ENCODE measurements at places on chromosomes 2 and 18.

DNA sequence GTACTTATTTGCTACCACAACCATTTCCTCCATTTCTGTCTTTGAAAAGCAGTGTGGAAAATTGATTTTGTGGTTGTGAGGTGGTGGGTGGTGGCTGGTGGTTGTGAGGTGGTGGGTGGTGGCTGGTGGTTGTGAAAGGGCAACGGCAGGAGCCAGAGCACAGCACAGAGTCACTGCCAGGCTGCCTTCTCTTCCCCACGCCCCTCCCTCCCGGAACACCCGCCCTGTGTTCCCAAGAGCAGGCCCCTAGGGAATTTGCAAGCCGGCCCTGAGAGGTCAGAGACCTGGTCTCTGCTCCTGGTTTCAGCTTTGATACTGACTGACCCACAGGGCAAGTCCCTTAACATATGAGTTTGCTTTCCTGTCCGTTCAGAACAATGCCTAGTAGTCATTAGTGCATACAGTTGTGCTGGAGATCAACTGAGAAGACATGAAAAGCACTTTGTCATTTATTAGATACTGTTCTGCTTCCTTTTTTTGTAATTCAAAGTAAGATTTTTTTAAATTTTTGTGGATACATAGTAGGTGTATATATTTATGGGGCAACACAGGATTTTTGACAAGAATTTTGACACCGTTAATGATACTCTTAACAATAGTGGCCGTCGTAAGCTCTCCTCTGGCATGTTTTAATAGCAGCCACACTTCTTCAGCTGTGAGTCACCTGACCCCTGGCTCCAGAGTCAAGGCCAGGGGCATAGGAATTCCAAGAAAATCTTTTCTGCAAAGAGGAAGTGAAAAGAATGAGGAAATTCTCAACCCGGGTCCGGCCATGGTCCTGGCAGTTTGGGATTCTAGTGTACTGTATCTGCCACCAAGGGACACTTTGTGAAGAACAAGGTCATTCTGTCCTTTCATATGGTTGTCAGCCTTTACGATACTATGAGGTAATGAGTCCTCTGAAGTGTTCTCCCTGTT lies 53.2 kb downstream of the ITGA6 start:
- DNase-seq, result no peak

DNA sequence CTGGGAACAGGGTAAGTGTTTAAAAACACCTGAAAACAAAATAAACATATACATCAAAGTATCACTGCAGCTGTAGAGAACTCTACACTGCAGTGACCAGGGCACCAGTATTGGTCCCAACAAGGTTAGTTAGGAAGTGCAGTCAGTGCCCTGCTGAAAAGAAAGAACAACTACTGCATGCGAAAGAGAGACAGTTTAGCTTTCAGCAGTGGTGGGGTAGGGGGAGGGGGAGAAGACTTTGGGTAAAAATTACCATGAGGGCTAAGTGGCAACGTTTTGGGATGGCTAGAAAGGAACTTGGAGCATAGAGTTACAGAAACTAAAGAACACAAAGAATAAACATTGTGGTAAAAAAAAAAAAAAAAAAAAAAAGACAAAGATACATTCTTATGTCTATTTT lies 112.1 kb downstream of the UPP2 start:
- no peak for DNase-seq

DNA sequence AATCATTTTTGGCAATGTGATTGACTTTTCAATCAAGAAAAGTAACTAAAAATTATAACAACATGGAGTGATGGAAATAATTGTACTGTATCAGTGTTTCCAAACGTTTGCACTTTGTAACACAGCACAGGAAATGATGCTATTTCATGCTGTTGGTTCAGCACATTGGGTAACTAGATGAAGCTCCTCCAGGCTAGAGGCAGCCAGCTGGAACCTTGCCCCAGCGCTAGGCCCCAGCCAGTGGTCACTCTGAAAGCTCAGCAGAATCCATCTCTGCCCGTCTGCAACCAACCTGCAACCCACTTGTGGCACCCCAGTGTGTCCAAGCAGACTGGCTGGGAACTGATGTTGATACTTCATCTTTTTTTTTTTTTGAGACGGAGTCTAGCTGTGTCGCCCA lies 15.3 kb downstream of the UNC50 start:
- DNase-seq, result no peak

- DNase-seq, result no peak
These were observed 130.0 kb downstream of the MBD2 start for GRCh38 chr18:54094474-54094873.

DNA sequence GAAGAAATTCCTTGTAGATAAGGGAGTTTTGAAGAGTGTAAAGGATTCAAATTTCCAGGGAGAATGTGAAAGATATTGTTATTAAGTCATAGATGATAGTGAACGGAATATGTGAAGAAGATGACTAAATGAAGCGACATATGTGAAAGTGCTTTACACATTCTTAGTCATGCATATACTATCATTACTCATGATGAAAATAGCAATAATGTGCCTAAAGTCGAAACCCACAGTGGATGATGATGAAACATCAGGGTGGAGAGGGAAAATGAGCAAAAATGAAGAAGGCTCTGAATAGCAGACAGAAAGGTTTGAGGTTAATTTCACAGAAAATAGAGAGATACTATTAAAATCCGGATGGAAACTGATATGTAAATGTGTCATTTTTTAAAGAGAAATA lies 1237.1 kb downstream of the LRP1B start:
- no peak for DNase-seq

DNA sequence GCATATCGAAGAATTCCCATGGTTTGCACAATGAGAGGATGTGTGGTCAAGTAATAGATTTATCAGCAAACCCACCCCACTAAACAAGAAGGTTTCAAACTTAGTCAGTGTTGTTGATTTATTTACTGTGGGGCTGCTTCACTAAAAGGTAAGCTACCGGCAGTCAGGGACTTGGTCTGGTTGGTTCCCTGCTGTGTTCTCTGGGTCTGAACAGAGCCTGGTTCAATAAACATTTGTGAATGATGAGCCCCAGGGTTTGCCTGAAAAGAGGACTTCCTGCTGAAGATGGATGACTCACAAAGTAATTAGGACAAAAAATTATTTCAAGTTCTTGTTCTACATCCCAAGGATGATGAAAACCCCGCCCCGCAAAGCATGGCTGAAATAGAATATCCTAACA lies 108.3 kb downstream of the SPP2 start:
- no peak for DNase-seq

DNA sequence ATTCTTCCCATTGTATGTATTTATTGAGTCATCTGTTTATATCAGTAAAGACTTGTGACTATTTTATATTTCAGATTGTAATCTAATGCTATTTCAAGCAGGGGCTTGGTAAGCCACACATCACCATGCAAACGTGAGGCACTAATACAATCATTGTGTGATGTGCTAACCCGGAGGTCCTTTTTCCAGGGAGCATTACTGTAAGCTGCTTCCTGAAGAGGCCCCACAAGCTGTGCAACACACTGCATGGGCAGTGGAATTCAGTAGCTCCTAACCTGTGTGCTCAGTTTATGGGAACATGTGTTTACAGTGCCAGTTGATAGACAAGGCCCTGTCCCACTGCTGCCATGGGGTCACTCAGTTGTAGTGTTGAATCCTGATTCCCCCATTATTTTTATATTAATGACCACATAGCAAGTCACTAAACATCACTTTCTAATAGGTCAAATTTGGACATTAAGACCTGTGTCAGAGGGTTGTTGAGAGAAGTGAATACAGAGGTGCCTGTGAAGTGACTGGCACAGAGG lies 162.9 kb downstream of the FHOD3 start:
- DNase-seq, result no peak

GRCh38 chr2:120323807-120324399 lies 22.0 kb upstream of the INHBB start:
- no peak for DNase-seq

GRCh38 chr2:149931486-149931885 lies 343.9 kb upstream of the MMADHC start:
- no peak for DNase-seq

DNA sequence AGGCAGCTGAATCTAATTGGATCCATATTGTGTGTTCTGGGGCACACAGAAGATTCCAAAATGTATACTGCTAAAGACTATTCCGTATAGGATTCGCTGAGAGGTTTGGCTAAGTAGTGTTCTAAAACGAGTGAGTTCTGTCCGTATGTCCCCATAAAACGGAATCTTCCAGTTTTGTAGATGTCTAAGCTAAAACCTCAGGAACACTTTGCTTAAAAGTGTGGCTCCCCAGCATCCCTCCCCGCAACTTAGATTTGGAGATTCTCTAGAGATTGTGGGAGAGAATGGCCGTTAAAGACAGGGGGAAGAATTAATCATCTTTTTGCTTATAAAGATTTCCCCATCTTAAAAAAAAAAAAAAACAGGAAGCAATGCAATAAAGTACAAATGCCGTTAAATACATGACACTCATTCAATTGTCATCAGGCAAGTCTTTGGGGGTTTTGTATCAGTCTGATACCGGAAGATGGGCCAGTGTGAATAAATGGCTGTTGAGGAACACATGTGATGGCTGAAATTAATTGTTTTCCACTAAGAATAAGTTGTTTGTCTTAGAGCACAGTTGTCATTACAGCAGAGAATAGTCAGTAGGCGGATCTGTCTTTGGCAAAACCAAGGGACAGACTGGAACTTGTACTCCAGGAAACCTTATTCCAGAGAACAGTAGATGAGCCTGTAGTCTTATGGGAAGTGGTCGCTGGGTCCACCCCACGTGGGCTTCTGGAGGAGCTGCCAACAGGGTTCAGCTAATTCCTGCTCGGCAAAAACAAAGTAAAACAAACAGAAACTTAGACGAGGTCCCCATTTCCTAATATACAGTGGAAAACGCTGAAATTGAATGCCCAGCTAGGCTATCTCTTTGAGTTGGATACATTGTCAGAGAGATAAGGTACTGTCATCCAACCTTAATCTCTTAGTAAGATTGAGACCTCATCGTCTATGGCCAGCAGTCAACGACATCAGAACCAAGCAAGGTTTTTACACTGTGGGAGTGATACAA lies 1.7 kb downstream of the EMILIN2 start:
- no peak for DNase-seq

- DNase-seq, result no peak
These were observed 39.4 kb upstream of the RND3 start for GRCh38 chr2:150526827-150527226.

GRCh38 chr2:10519394-10519740 lies 71.2 kb upstream of the ODC1 start:
- no peak for DNase-seq

- no peak for DNase-seq
These were observed 964.7 kb upstream of the ZEB2 start for GRCh38 chr2:145484448-145485097.

DNA sequence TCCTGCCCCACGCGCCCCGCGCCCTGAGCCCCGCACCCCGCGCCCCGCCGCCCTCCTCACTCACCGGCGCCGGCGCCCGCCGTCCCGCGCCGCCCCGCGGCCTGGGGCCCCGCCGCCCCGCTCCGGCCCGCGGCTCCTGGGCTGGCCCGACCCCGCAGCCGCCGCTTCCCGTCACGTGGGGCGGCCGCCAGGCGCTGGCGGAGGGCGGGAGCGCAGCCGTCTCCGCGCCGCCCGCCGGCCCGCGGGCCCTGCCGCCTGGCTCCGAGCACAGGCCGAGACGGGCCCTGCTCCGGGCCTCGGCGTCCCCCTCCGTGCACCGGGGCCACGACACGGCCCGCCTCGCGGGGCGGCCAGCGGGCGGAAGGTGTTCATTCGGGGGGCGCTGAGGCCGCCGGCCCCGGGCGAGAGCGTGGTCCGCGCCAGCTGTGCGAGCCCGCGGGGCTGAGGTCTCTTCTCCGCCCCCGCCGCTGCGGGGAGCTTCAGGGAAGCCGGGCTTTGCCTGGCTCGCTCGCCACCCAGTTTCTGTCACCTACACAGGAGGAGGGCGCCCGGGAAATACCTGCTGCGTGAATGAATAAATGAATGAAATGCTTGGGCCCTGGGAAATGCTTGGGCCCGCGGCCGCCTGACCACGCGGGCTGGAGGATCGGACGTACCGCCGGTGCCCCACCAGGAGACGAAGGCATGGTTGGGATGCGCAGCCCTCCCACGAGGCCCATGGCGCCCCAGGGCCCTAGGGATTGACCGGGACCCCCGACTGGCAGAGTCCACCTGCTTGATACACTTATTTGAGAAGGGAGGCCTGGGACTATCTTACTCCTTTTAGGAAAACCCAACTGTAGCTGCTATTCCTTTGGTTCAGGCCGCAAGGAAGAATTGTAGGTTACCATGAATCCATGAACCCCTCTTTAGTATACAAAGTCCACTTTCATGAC lies at the start of gene TGFBRAP1:
Gene TGFBRAP1 (minus strand): TSS at position 175 of the 935 bp plus-strand sequence. CDS start 21,434 bp downstream, outside the sequence.
- DNase-seq, result no peak

DNA sequence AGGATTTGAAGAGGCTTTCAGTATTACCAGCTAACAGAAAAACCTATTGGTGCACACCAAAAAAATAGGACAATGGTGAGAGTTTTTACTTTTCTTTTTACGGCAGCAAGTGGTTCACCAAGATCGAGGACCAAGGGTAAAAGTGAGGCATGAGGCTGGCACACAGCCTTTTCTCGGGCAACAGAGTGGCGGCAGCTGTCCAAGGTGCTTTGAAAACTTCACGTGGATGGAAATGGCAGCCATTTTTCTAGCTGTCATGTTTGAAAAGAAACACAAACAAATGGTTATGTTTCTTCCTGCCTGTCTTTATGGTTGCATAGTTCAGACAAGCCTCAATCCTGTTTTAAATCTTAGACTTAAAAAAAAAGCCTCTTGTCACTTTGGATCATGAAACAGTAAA lies 812.5 kb upstream of the CHAC2 start:
- no peak for DNase-seq

- DNase-seq, result no peak
These were observed 224.1 kb downstream of the SETBP1 start for GRCh38 chr18:44904768-44905167.

GRCh38 chr18:63262369-63263335 lies 56.9 kb downstream of the BCL2 start:
- no peak for DNase-seq

- no peak for DNase-seq
These were observed 37.2 kb downstream of the POMC start for GRCh38 chr2:25131253-25131566.

- no peak for DNase-seq
These were observed 72.8 kb upstream of the YPEL5 start for GRCh38 chr2:30074023-30074422.

DNA sequence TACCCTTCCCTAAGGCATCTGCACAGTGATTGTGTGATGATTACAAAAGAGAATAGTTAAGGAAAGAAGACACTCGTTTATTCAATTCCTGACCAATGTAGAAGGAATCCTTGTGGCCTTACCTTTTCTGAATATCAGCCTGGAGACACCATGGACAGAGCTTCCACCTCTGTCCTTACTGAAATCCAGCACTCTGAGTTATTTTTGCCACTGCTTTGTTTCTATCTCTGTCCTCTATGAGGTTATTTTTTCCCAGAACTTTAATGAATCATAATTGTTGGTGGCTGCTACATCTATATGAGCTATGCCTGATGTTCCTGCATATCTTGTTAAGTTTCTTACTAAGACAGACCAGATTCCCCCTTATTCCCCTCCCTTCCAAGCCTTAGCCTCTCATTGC lies 275.1 kb downstream of the SETBP1 start:
- DNase-seq, result no peak
